ENCODE measurements at places on chromosomes 1 and 21.

GRCh38 chr1:16438924-16439323 lies 1.6 kb upstream of the NECAP2 start:
- no peak for DNase-seq

GRCh38 chr1:201556841-201557571 lies 18.1 kb downstream of the NAV1 start:
- DNase-seq, result no peak

GRCh38 chr1:186009039-186009737 lies 275.0 kb downstream of the HMCN1 start:
- DNase-seq, result no peak

DNA sequence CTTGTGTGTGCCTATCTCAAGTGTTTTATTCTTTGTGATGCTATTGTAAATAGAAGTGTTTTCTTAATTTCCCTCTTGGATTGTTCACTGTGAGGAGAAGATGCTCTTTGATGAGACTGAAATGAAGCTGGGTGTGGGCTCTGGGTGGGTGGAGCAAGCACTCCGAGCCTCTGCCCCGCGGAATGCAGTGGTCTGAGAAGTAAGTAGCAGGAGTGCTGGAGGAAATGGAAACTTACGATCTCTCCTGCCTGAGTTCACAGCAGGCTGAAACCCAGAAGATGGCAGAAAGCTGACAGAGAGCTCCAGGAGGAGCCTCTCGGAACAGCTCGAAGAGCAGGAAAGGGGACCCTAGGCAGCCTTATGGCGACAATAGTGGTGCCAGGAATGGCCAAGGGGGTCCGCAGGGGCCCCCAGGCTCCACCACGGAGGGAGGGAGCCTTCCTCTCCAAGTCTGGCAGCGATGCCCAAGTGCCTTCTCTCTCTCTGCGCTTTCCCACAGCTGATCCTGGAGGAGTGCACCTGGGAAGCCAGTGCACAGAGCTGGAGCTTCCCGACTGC lies 126.8 kb upstream of the COL6A1 start:
- no peak for DNase-seq

Data from stimulated activated CD8-positive, alpha-beta memory T cell treated with anti-CD3 and anti-CD28 coated beads, Interleukin-7, amount 100 ng/mL, for 48 hours (primary cell).